Cortex of kidney (tissue), 1 donor: ENCODE measurements at places on chromosomes 11 and 22.

GRCh38 chr22:50601669-50602337 lies 1.2 kb downstream of the MAPK8IP2 start:
- no peak for DNase-seq

DNA sequence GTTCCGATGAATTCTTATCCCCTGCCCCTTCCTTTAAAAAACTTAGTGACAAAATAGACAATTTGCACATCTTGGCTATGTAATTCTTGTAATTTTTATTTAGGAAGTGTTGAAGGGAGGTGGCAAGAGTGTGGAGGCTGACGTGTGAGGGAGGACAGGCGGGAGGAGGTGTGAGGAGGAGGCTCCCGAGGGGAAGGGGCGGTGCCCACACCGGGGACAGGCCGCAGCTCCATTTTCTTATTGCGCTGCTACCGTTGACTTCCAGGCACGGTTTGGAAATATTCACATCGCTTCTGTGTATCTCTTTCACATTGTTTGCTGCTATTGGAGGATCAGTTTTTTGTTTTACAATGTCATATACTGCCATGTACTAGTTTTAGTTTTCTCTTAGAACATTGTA lies 12.0 kb downstream of the CCND1 start:
- DNase-seq: no peak

GRCh38 chr22:35766654-35767580 lies 49.2 kb downstream of the APOL5 start:
- no peak for DNase-seq

DNA sequence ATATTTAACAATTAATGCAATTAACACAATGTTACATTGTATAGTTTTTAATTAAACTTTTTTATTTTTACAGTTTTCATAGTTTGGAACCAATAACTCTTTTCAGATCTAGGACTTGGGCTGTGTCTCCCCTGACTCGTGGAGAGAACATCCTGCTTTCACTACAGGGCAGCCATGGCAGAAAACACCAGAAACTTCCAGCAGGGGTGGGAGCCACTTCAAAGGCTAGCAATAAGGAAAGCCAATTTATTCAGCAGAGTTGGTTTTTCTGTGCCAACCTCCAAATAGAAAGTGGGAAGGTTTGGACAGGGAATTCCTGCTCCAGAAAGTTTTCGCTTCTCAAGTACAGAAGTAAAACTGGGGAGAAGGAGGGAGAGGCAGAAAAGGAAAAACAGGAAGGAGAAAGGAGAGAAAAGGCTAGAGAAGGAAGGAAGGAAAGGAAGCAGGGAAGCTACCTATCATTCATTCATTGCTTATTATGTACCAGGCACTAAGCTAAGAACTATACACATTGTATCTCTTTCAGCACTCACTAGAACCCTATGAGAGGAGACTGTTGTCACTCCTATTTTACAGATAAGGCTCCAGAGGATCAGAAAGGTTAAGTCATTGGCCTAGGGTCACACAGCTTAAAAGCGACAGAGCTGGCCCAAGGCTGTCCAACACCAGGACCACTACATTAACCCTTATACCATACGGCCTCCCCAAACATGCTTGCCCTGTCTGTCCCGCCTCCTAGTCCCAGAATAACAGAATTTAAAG lies 54.8 kb upstream of the CREB3L1 start:
- DNase-seq: no peak

DNA sequence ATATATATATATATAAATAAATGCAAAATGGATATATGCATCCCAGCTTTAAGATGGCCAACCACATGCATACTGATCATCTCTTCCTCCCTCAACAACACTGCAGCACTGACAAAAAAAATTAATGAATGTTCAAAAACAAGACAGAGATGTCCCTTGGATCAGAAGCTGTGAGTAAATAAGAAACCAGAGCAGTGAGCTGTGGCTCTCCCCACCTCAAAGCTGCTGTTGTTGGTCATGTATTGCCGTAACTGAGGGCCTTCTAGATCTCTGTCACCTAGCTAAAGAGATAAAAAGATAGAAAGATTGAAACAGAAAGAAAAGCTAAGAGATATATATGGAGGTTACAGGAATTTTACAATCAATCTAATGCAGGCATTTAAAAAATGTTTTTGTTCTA lies 15.5 kb upstream of the TMEM135 start:
- DNase-seq: no peak

- no peak for DNase-seq
Measured at GRCh38 chr11:17354601-17354991, 3.0 kb downstream of the NCR3LG1 start.

DNA sequence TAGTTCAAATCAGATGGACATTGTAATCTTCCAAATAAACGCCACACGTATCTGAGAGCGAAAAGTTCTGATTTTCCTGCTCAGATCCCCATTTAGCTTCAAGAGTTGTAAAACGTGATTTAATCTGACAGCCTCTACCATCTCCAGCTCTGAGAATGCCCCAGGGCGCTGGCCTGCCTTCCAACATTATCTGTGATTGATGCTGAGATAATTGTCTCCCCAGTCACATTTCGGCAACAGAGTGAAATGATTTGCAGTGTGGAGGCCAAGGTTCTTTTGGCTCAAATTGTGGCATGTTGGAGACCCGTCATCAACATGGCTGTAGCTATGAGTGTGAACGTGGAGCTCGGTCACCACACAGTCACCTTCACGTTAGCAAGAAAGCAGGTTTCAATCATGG lies 283.4 kb downstream of the BRD1 start:
- no peak for DNase-seq

GRCh38 chr11:126927623-126928022 lies 72.9 kb downstream of the KIRREL3 start:
- DNase-seq: no peak

GRCh38 chr11:125987066-125987641 lies 41.3 kb downstream of the VSIG10L2 start:
- no peak for DNase-seq

GRCh38 chr11:46493791-46494190 lies 100.0 kb downstream of the AMBRA1 start:
- no peak for DNase-seq

DNA sequence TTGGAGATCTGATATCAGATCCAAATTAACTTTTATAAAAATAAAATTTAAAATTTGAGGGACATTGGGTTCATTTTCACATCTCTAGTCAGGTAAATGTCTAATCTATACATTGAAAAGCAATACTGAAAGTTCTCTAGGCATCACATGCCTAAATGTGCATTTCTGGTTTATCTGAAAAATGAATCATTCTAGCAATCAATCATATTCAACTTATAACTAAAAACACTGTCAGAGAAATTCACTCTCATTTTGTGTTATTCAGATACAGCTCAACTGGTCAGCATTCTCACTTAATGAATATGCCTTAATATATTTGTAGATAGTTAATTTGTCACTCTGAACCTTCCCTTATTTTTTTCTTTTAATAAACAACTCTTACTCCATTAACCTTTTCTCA lies 243.2 kb downstream of the CASP12 start:
- DNase-seq: no peak

GRCh38 chr11:88535266-88535665 lies 197.7 kb upstream of the CTSC start:
- no peak for DNase-seq

GRCh38 chr22:35349704-35350538 lies 31.0 kb upstream of the HMOX1 start:
- DNase-seq: no peak
